Stimulated activated CD8-positive, alpha-beta memory T cell treated with anti-CD3 and anti-CD28 coated beads, Interleukin-7, amount 100 ng/mL, for 1 hour (primary cell): ENCODE measurements at places on chromosomes 3 and 15.

- DNase-seq = no peak
Observed at GRCh38 chr3:192281207-192281880, 446.0 kb downstream of the FGF12 start.

GRCh38 chr3:133400006-133400515 is at the start of gene BFSP2:
Gene BFSP2 (plus strand): TSS chr3:133400056. CDS start chr3:133400084, 28 bp downstream.
- no peak for DNase-seq

- no peak for DNase-seq
Observed at GRCh38 chr3:170483485-170484262, 65.0 kb downstream of the CLDN11 start.

DNA sequence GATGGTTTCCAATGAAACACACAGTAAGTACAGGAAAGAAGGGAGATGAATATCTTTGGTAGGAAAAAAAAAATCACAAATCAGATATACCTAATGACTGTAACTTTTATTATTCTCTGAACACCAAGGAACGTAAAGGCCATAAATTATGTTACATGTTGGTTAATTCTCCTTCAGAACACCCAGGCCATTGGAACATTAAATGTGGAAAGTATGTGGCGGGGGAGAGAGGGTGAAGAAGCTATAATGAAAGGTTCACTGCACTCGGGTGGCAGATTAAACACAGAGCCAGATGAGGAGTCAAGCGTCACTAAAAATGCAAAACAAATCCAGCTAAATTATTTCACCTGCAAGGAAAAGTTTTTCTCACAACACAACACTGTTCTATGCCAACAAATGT is 193.8 kb downstream of the FHIT start:
- DNase-seq = no peak

- no peak for DNase-seq
Observed at GRCh38 chr3:127038923-127039581, 56.1 kb downstream of the PLXNA1 start.
